Thoracic aorta endothelial cell (primary cell): ENCODE measurements at places on chromosomes 3 and 15. TPM values are rescaled to one million over a fixed set of nuclear protein-coding genes. Genes with fewer than 3 reads are reported as not detected.

Gene GPR15
- not detected in 2 replicates for total RNA-seq

Gene KNG1
- total RNA-seq: not detected in 2 replicates

Gene GNAT1
- not detected in 2 replicates for total RNA-seq

Gene POLR2M
- 40.2 and 49.8 TPM in 2 replicates for total RNA-seq

Gene ZBBX
- 0.07 TPM in 1 of 2 replicates, not detected in the other for total RNA-seq

Gene CPN2
- not detected in 2 replicates for total RNA-seq
